ENCODE measurements at places on chromosomes 1 and 21.

DNA sequence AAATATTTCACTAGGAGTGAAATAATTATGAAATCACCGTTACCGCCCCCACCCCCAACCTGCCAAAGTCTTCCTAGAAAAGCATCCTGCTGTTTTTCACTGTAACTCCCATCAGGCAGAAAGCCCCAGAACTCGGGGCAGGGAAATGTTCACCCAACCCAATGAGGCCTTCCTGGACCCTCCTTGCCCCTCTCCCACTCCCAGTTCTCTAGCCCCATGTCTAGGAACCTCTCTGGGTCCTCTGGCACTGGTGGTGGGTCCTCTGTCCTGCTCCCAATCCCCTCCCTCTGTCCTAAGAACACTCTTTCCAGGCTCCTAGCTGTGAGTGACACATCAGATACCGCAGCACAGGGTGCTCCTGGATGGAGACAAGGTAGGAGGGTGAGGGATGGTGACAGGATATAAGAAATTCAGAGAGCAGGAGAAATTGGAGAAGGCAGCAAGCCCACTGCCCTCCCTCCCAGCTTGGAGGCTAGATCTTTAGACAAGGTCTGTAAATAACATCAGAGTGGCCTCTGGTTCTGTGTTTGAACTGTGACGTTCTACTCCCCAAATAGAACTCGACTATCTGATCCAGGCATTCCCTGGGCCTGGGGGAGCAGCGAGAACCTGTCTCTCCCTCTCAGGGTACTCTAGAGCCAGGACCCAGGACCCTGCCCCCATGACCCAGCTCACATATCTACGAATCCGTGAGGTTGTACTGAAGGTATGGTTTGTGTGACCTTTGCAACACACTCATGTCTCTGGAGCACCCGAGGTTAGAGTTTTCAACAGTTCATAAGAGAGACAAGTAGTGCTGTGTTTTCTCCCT, 23.3 kb upstream of the BTG2 start:
- no peak for DNase-seq

GRCh38 chr1:67097305-67097704, 37.5 kb downstream of the C1orf141 start:
- DNase-seq, result no peak

GRCh38 chr1:244347942-244348341, 103.8 kb downstream of the ADSS2 start:
- DNase-seq, result peak; percentile 33

DNA sequence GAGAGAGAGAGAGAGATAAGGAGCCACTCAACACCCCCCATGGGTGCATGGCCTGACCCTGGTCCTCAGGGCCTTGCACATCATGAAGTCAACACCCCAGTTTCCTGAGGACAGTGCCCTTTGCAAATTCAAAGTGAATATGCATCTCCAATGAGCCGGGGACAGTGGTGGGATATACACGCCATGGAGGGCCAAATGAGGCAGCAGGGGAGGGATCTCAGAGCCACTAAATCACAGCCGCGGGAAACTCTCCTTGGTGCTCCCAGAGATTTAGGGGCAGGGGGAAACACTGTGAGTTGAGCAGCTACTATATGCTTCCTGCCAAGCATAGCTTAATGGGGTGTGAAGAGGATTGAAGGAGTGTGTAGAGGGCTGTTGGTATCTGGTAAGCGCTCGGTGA, 35.5 kb downstream of the MATN1 start:
- DNase-seq, result no peak

GRCh38 chr21:26491663-26492062, 81.4 kb downstream of the CYYR1 start:
- no peak for DNase-seq

- DNase-seq, result no peak
Measured at GRCh38 chr1:168691541-168691940, 37.5 kb downstream of the DPT start.

- peak; percentile 59 for DNase-seq
Measured at GRCh38 chr1:111481387-111482221, 7.8 kb downstream of the C1orf162 start.

DNA sequence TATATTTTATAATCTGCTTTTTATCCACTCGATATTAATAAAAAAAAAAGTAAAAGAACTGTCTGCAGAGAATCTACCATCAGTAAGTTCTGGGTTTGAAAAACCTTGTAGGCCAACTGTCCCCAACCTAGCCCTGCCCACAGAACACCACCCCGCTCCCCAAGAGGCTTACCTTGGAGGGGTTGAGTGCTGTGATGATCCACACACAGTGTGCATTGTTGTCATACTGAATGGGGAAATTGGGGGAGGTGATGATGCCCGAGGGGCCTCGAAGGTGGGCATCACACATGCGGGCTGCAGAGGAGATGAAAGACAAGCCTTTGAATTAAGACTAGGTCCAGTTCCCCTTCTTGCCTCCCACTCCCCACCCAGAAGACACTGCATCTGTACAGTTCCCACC, 53.3 kb upstream of the HMGB4 start:
- DNase-seq, result no peak

DNA sequence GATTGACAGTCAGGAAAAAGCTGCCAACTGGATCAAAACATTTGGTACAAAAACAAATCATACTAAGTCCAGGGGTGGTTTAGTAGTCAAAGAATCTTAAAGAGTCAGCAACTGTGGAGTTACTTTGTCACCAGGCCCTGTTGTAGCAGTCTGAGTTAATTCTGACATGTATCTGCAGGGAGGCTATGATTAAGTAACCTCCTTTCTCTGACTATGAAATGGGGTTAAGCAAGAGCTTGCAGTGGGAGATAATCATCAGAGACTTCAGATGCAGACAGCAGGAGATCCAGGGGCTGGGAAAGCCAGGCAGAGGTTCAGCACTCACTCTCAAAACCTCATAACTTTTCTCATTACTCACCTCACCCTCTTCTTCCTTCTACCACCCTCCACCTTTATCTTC, 99.2 kb upstream of the BTG3 start:
- no peak for DNase-seq

DNA sequence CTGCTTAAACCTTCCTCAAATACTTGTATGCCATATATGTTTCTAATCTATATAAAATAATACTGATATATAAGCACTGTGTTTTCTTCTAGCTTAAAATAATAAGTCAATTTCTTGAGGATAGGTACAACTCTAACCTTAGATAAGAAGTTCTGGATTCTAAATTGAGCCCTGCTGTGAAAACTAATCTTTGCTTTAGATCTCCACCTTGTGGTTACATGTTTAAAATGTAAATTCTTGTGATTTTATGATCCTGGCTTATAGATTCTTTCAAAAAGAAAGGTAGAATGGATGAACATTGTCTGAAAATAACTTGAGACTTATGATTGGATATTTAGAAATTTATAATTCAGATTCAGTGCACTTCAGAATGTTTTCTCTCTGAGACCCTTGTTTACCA, 38.9 kb upstream of the HMCN1 start:
- peak; percentile 6 for DNase-seq

- no peak for DNase-seq
Measured at GRCh38 chr1:156055281-156056048, 883 bp downstream of the LAMTOR2 start.

DNA sequence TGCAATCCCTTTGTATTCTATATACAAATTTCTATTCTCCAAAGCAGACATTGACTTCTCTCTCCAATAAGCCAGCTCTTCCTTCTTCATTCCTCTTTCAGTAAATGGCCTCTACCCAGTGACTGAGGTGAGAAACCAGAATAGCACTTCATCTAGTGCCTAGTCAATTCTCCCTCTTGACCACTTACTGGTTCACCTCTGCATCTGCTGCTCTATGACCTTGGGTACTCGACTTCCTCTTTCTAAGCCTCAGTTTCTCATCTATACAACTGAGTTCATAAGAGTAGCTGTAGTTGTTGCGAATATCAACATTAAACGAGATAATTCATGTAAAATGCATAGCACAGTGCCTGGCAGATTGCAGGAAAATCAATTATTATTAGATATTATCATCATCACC, 12.4 kb downstream of the LYST start:
- DNase-seq, result no peak

DNA sequence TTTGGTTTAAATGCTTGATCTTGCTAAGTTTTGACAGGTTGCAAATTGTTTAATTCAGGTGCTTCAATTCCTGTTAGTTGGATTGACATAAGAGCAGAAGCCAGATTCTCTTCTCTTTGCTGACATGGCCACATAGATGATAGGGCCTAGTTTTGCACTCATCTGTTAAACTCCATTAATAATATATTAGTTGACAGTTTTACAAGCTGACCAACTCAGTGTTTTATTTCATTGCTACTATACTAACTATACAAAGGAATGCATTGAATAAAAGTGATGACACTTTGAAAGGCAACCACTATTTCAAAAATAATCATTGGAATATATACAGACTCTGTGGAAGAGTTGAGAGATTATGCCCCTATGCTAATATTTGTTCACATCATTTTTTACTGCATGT, 255.6 kb upstream of the DPYD start:
- DNase-seq, result no peak

GRCh38 chr1:104746994-104747393, 997.3 kb downstream of the AMY1C start:
- DNase-seq, result no peak
